ENCODE measurements at places on chromosomes 1 and 21.

- DNase-seq, result no peak
These were observed 852 bp downstream of the KTI12 start for GRCh38 chr1:52032785-52033131.

- peak; percentile 66 for DNase-seq
These were observed 27.7 kb upstream of the DYRK1A start for GRCh38 chr21:37338671-37339551.

DNA sequence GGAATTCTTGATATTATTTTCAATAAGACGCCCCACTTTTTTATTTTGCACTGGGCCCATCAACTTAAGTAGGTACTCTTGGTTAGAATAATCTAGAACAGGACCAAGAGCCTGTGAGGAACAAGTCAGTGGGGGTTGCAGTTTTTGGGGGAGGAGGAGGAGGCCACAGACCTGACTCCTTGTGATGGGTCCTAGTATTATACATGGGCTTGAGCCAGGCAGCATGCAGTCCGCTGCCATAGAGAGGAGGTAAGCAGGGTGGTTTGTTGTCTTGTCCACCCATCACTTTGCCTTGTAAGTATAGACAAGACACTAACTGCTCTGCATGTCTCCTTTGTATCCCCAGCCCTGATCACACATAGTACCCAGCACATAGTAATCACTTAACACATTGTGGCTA is 24.5 kb downstream of the ROR1 start:
- DNase-seq, result no peak

DNA sequence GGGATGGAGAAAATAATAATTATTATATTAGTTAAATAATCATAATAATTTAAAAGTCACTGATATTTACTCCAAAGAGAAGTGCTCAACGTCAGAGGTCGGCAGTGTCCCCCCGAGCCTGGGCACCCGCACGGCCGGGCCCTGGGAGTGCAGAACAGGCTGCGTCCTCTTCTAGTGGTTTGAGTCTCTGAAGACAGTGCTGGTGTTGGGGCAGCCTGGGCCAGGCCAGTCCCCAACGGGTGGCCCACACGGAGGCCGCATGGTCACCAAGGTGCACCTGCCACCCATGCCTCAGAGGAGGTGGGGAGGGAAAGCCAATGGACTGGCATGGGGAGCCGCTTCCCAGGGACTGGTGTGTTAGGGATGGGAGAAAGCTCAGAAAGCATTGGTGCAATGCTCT is 27.3 kb downstream of the WNT9A start:
- no peak for DNase-seq

DNA sequence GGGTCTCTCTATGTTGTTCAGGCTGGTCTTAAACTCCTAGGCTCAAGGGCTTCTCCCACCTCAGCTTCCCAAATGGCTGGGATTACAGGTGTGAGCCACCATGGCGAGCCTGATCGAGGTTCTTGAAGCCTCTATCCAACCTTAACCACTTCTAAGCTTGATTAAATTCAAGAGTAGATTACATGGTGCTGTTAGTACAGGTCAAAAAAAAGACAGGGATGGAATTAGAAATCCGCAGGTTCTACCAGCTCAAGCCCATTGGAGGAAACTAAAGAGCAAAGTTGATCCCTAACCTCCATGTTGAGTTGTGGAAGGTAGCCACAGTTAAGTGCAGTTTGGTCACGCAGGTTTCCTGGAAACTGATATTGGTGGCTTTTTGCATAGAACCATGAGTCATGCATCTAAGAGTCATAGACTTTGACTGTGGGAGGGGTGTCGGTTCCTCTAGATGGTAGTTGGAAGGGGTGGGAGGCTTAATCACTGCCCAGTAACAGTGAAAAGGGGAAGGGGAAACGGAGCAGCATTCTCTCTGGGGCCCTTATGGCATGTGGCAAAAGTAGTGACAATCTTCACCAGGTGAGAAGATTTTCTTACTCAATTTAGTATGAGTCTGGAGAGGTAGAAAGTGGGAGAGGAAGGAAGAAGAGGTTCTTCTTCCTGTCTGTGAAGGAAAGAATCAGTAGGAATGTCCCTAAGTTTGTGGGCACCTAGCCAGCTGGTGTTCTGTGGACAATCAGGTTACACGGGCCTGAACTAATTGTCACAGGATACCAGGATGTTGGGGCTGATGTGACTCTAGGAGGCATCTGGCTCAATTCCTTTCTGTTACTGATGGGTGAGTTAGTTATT is 7.0 kb downstream of the CD53 start:
- DNase-seq, result no peak

DNA sequence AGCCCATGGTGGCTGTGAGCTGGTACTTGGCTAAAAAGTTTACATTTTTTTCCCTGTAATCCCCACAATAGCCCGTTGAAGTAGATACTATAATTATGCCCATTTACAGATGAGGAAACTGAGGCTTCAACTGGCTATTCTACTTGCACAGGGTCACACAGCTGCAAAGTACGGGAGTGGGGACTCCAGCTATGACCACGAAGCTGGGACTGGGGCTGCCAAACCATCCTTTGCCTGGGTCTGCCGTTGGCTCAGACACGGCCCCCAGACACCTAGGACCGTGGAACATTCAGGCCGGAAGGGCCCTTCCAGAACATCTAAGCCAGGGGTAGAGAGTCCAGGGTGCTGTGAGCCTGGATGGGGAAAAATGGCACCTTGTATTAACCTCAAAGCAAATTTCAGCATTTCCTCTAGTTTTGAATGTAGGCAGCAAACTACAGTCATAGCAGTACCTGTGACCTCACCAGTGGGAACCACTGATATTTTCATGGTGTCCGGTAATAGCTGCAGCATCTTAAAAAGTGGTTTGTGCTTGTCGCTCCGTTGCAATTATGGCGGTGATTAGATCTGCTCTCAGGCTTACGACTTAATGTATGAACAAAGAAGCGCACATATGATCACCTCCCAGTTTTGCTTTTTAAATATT is 4.3 kb downstream of the TP73 start:
- no peak for DNase-seq

- no peak for DNase-seq
These were observed 88.8 kb downstream of the CDC14A start for GRCh38 chr1:100441146-100441545.

- no peak for DNase-seq
These were observed 79.9 kb downstream of the CD247 start for GRCh38 chr1:167438171-167439138.

GRCh38 chr1:179589509-179589908 is 2.1 kb upstream of the TDRD5 start:
- no peak for DNase-seq

- DNase-seq, result no peak
These were observed 935 bp upstream of the COG2 start for GRCh38 chr1:230641346-230641745.

GRCh38 chr21:43021756-43022600 is 47.6 kb downstream of the PKNOX1 start:
- DNase-seq, result no peak

DNA sequence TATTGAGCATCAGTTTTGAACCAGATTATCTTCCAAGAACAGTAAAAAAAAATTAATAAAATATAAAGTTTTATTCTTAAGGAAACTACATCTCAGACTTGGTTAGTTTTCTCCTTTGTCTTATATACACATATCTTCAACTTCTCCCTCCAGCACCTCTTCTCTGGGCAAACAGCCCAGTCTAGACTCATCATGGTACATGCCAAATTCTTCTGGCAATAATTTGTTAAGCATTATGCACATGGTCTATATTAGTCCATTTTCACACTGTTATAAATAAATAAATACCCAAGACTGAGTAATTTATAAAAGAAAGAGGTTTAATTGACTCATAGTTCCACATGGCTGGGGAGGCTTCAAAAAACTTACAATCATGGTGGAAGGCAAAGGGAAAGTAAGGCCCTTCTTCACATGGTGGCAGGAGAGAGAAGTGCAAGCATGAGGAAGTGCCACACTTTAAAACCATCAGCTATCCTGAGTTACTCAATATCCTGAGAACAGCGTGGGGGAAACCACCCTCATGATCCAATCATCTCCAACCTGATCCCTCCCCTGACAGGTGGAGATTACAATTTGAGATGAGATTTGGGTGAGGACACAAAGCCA is 108.7 kb upstream of the RNPC3 start:
- DNase-seq, result no peak

DNA sequence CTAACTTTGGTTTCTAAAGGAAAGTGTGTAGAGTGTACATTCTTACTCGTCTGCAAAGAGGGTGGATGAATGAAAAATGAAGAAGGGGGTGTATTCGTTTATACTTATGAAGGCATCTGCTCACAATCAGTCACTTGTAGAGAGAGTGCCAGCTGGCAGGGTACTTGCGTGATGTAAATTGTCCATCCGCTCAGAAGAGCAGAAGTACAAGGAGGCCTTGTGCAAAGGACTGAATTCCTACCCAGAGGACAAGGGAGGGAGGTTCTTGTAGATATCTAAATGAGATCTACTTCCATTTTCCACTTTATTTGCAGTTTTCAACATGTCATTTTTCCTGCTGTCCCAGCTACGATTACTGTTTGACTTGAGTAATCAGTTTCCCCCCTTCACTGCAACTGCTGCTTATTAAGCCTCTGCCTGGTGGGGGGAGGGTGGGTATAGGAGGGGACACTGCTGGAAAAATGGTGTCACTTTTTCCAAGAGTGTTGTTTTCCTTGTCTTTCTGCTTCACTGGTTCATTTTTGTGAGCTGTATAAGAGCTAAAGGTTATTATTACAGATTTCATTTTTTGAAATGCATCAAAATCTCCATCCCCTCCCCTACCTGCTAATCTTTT is 67.3 kb downstream of the LAMC1 start:
- DNase-seq, result no peak

DNA sequence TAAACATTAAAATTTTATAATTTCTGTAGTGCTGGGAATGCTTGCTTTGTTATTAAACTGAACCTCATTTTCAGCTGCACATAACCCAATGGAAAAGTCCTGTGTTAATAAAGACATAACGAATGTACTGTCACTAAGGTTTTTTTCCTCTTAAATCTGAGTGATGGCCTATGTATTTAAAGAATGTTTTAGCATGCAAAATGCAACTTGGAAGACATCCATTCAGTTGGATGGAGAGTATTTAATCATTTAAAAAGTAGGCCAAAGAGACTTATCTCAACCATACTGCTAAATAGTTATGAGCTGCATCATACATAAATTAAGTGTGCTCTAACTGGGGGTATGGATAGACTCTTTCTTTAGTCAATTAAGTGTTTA is 48.5 kb downstream of the RWDD3 start:
- no peak for DNase-seq

GRCh38 chr1:145782272-145783099 is 41.4 kb downstream of the RNF115 start:
- peak; percentile 81 for DNase-seq

- no peak for DNase-seq
These were observed 10.5 kb upstream of the IGFN1 start for GRCh38 chr1:201180141-201180540.

GRCh38 chr1:232285138-232285537 is 344.8 kb downstream of the SIPA1L2 start:
- DNase-seq, result no peak

DNA sequence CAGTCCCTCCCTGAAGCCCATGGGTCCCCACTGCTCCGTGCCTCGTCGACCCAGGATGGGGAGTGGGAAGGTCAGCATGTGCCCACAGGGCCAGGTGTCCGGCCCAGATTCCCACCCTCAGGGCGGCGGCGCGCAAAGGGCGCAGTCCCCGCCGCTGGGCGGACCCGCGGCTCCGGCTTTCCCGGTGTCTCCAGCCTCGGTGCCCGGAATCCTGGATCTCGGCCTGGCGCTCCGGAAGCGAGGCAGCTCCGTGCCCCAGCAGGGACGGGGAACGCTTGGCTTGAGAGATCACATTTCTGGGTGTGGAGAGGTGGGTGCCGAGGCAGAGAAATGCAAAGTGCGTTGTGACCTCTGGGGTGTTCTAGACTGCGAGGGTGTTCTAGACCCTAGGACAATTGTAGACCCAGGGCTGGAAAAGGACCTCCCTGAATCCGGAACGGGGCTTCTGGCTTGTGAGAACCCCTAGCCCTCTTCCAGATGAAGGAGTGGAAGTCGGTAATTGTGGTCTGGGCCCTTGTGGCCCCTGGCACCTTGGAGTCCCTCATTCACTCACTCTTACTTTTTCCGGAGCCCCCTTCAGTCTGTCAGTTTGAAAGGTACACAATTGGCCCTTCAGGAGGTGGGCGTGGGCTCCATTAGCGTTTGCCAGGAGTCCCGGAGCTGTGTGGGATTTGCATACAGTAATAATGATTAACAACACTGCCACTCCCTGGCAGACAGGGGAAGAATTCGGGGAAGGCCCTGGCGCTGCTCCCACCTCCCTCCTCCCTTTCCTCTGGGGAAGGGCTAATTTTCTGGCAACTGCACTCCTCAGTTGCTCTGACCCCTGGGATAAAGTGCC is 1.6 kb upstream of the KCND3 start:
- no peak for DNase-seq

- DNase-seq, result no peak
These were observed 147.0 kb downstream of the POU2F1 start for GRCh38 chr1:167367705-167368104.

GRCh38 chr1:154328318-154329151 is 3.2 kb downstream of the ATP8B2 start:
- DNase-seq, result peak; percentile 24

GRCh38 chr1:35971601-35972000 is 40.7 kb downstream of the AGO3 start:
- DNase-seq, result no peak

DNA sequence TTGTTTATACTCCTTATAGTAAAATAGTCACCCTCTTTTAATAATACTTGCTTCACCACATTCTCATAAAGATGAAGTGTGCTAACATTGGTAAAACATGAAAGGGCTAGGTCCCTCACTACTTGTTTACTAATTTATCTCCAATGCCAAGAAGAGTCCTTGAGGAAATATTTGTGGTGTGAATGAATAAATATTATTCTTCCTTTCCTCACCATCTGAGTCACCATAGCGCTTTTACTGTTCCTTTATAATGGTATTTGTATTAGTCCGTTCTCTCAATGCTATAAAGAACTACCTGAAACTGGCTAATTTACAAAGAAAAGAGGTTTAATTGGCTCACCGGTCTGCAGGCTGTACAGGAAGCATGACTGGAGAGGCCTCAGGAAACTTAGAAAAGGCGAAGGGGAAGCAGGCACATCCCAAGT is 222.8 kb upstream of the ZRANB2 start:
- DNase-seq, result peak; percentile 55

- peak; percentile 20 for DNase-seq
These were observed 25.2 kb downstream of the FHAD1 start for GRCh38 chr1:15272009-15272781.

- no peak for DNase-seq
These were observed 289.6 kb upstream of the PROX1 start for GRCh38 chr1:213698092-213698702.

DNA sequence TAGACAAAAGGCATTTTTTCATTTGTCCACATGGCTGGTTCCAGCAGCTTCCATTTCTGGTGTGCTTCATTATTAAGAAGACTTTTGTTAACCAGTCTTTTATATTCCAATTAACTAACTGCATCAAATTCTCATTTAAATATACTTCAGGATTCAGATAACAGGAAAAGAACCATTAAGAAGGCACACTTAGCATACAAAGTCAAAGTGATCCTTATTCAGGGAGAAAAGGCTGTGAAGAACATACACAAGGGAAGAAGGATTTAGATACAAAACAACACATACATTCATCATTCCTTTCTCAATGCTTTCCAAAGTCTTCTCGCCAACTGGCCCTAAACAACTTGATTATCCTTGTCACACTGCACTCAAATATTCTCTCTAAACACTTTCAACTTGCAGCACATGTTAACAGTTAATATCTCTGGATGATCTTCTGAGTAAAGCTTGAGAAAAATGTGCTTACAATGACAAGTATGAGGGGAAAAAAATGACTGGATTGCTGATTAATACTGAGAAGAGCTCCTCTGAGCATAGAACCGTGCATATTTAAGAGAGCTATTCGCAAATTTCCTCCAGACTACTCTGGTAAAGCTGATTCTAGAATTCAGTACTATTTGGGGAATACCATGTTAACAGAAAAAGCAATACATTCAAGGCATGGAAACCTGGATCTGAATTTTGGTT is 225.2 kb upstream of the TNR start:
- no peak for DNase-seq
